Natural killer cell (primary cell): ENCODE measurements at places on chromosomes 3 and 15. TPM values are rescaled to one million over a fixed set of nuclear protein-coding genes. Genes with fewer than 3 reads are reported as not detected.

- no peak for DNase-seq
These were observed 265.1 kb downstream of the NFKBIZ start for GRCh38 chr3:102114264-102114979.

- DNase-seq: no peak
These were observed 25.8 kb downstream of the TERC start for GRCh38 chr3:169739067-169739466.

Gene WNT7A
- 0.18 TPM for total RNA-seq

DNA sequence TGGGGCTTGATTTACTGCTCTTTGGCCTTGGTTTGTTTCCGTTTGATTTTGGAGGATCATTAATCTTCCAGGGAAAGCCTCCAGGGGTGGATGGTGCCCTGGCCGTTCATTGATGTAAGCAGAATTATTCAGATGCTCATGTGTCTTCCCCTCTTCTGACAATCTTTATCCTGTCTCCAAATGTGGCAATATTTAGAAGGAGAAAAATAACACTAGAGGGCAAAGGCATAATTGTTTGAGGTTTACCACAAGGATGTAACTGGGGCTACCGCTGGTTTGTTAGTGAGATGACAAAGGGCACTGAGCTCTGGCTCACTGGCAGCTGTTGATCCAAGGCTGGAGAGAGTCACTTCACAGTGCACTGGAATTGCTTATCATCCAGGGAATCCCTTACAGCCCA is 18.2 kb upstream of the PLCL2 start:
- no peak for DNase-seq

- no peak for DNase-seq
These were observed 78.5 kb downstream of the CNTN6 start for GRCh38 chr3:1171320-1171719.

DNA sequence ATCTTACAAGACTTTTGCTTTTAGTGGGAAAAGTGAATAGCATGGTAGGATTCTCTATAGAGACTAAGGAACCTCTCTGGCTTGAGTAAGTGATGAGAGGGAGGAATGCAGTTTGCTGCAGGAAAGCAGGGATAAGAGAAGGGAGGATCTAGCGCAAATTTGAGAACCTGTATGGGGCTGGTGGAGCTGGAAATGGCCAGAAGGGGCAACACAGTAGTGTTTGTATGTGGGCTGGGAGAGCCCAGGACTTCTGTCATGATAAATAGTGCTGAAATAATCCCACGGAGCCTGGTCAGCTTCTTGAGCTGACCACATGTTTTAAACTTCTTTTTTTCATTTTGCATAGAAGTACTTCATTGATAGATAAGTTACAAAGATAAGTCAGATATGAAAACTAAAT is 11.2 kb upstream of the SHC4 start:
- DNase-seq: no peak

DNA sequence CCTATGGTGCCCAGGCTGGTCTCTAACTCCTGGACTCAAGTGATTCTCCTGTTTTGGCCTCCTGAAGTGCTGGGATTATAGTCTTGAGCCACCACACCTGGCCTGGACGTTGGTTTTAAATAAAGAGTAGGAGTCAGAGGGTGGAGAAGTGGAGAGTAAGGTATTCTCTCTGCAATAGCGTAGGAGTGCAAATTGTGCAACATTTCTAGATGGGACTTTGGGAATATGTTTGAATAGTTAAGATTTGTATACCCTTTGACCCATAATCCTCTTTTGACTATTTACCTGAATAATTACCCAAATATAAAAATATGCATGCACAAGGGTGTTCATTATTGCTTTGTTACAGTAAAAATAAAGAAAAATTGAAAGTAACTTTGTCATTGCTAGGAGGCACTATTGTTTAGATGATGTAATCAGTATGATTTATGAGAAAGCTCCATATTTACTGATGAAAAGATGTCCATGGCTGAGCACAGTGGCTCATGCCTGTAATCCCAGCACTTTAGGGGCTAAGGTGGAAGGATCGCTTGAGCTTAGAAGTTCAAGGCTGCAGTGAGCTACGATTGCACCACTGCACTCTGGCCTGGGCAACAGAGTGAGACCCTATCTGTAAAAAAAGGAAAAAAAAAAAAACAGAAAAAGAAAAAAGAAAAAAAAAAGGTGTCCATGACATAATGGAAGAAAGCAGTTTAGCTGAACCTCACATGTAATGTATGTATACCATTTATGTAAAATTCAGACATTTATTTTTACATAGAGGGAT is 15.1 kb upstream of the XYLB start:
- DNase-seq: no peak

Gene JMJD7
- 36.4 TPM for total RNA-seq

DNA sequence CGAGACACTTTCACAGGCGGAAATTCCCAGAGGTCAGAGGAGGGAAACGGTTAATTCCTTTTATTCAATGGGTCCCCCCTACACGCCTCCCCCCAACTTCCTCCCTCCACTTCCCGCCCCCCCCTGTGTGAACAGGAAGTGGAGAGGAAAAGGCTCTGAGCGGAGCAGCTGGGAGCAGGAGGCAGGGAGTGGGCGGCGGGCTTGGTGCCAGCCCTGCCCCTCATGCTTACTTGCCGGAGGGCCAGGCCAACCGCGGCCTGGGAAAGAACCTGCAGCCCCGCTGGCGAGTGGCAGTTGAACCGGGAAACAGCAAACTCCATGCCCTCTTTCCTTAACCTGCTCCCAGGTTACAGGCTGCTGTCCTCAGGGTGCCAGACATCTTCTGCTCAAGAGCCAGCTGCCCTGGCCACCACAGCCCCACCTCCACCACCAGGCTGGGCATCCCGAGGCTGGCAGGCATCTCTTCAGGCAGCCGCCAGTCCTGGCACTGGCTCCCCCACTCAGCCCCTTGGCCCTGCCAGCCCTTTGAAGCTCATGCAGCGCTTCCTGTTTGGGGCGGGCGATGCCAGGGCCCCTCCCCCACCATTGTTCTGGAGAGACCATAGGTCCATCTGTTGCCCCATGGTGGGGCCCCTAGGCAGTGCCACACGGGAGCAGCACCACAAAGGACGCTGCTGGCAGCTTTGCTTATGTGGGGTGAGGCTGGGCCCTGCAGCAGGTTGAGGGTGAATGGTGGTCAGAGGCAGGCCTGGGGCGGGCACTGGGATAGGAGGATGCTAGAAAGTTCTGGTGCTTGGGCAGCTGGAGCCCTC is 12.9 kb downstream of the VPS18 start:
- peak; percentile 76 for DNase-seq

- no peak for DNase-seq
These were observed 150.3 kb downstream of the SNRK start for GRCh38 chr3:43436507-43437140.

DNA sequence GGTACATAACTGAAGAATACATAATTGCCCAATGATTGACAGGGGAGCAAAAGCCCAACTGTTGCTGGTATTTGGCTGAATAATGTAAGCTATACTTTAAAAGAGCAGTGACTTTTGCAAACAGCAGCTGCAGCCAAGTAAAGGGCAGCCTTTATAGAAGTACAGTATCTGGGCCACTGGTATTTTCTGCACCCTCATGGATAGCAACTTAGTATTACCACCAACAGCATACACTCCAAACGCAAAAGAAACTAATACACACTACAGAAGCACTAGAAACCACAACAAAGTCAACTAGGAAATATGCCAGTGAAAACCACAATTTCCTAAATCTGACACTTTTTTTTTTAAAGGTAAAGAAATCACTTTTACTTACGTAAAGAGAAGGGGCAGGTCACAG is 206.1 kb downstream of the TIGIT start:
- peak; percentile 52 for DNase-seq

- no peak for DNase-seq
These were observed 476.9 kb downstream of the NR2F2 start for GRCh38 chr15:96807361-96807760.

GRCh38 chr3:172279191-172279640 is 169.0 kb downstream of the GHSR start:
- no peak for DNase-seq

Gene CHRNA5
- total RNA-seq: 0.42 TPM

Gene WDR72
- 1.6 TPM for total RNA-seq

DNA sequence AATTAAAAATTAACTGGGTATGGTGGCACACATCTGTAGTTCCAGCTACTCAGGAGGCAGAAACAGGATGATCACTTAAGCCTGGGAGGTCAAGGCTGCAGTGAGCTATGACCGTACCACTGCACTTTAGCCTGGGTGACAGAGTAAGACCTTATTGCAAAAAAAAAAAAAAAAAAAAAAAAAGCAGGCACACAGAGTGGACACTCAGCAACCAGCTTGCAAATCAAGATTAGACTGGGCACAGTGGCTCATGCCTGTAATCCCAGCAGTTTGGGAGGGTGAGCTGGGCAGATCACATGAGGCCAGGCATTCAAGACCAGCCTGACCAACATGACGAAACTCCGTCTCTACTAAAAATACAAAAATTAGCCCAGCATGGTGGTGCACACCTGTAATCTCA is 5.4 kb downstream of the CLN6 start:
- no peak for DNase-seq

DNA sequence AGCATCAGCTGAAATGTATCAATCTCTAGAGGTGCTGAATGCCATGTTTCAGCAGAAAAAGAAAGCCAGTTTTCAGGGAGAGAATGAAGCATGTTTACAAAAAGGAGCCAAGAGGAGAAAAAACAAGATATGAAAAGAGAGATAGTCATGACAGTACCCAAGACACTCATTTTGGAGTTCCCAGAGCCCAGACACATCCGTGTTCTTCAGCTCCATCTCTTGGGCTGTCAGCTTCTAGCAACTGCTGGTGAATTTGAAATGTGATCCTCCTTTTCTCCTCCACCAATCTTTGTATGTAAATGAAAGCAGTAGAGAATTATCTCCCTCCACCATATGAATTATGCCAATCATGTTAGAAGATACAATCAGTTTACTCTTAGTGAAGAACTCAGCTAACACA is 93.0 kb upstream of the SLC25A36 start:
- DNase-seq: no peak

DNA sequence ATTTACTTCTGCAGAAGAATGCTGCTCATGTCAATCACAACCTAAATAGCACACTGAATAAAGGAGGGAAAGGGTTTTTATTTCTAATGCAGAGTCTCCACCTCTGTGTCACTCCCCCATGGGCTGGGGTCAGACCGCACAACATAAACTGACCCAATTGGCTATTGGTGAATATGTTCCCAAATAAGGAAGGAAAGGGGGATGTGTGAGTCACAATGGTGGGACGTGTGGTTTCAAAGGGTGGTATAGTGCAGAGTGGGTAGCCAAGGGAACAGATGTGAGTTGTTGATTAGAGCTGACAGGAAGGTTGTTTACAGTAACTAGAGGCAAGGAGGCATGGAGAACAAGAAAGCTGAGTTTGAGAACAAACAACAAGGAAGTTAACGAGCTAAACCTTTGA is 491.8 kb downstream of the ZPLD1 start:
- no peak for DNase-seq

DNA sequence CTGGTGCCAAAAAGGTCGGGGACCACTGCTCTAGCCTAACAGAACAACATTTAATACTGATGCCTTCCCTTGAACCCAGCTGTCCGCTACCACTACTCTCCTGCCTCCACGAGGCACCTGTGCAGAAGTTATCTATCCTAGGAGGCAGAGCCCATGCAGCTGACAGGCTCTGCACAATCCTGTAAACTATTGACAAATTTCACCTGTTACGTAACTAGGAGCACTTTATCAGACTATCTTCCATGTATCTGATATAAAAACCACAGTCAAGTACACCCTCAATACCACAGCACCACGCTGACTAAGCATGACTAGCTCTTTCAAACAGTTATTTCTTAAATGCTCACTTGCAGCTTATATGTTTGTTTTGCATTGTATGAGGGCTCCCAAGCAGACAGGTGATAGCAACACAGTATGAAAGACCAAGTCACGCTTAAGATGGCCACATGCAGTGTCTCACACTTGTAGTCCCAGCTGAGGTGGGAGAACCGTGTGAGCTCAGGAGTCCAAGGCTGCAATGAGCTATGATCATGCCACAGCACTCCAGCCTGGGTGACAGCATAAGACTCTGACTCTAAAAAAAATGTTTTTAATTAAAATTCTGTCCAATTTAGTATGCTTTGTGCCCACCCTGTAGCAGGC is 4.5 kb upstream of the IL17RC start:
- DNase-seq: no peak

Gene SEMA3G
- total RNA-seq: not detected

- no peak for DNase-seq
These were observed 120.5 kb upstream of the ALDH1A3 start for GRCh38 chr15:100759106-100759505.

DNA sequence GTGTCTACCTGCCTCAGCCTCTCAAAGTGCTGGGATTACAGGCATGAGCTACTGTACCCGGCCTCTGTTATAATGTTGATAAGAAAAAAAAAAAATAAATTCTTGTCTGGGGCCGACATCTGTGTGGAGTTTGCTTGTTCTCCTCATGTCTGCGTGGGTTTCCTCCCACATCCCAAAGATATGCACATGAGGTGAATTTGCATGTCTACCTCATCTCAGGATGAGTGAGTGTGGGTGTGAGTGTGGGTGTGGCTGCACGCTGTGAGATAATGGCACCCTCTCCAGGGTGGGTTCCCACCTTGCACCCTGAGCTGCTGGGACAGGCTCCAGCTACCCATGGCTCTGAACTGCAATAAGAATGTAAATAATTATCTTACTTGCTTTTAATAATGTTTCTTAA is 25.9 kb upstream of the UACA start:
- no peak for DNase-seq

DNA sequence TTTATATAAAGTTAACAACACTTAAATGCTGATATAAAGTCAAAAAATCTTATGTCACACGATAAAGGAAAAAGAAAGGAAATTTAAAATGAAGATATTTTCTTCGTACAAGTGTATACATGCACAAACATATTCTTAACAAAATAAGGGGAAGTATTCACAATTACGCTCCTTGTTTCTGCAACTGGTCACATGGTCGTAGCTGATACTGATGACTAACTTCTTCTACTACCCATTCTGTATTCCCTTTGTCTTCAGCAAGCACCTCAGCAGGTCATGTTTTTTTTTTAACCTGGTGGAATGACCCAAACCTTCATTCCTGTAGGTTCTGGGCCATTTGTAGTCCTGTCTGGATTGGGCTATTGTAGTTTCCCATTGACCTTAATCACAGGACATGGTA is 30.0 kb upstream of the CMTM8 start:
- DNase-seq: no peak

GRCh38 chr3:121552379-121552778 is 6.6 kb upstream of the POLQ start:
- DNase-seq: no peak
